Left cardiac atrium (tissue), 4 donors: ENCODE measurements at places on chromosomes 2 and 18. TPM values are rescaled to one million over a fixed set of nuclear protein-coding genes. Genes with fewer than 3 reads are reported as not detected.

DUSP19 gene
- 5.9 TPM for total RNA-seq

CHN1 gene
- 6.7 TPM for total RNA-seq

KHK gene
- total RNA-seq: 3.0 TPM

GRCh38 chr2:69545477-69545932 lies 98.0 kb downstream of the AAK1 start:
- no peak for DNase-seq
